ENCODE measurements at places on chromosomes 12 and 14.

- H3K27ac ChIP-seq: no peak overlapping the region
- no peak for DNase-seq
- H3K4me1 ChIP-seq: no peaks in the 10 kb centered on the region
- H3K36me3 ChIP-seq: peaks cover 1% of the 10 kb centered on the region
- H3K4me3 ChIP-seq: no peak overlapping the region
Measured at GRCh38 chr14:30869551-30870155, 4.7 kb upstream of the COCH start.

DNA sequence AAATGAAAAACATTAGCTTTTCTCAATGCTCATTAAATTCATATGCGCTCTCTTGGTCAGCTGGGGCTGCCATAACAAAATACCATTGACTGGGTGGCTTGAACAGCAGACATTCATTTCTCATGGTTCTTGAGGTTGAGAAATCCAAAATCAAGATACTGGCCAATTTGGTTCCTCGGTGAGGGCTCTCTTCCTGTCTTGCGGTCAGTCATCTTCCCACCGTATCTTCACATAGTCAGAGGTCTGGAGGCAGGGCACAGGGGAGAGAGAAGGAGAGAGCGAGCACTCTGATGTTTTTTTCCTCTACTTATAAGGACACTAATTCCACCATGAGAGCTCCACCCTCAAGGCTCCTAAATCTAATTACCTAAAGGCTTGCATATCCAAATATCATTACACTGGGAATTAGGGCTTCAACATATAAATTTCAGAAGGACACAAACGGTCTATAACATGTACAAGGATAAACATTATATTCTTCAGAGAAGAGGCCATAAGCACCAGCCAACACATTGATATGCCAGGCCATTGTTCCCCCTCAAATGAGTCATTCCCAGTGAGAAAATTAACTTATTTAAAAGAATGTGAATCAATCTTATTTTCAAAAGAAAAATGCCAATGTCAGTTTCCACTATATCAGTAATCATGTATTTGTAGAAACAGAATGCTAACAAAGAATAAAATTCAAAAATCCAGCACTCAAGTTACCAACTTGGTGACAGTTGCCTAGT is 152.2 kb downstream of the BTG1 start:
- H3K27me3 ChIP-seq: no peaks in the 10 kb centered on the region
- H3K36me3 ChIP-seq: peaks cover 2% of the 10 kb centered on the region
- H3K4me1 ChIP-seq: peaks cover 23% of the 10 kb centered on the region
- H3K27ac ChIP-seq: no peak overlapping the region
- H3K4me3 ChIP-seq: no peak overlapping the region

DNA sequence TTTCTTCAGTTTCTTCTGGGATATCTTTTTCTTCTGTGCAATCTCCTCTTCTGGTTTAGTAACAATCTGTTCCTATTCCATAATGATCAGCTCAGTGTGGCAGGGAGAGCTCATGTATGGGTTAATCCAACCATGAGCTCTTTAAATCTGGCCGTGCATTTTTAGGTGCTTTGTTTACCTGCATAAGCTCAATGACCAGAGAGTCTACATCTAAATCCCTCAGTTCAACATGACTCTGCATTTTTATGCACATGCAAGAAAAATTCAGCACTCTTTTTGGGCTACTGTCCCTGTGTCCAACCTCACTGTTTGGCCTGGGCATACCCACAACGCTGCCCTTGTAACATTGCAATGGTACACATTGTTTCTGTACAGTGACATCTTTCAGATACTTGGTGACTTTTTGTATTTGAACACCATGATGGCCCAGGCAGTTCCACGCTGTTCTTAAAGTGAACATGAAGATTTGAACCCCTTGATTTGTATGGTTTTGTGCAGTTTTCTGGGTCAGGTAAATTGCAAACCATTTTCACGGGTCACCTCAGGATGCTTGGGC is 243.3 kb upstream of the SRRM4 start:
- DNase-seq: no peak
- no peaks in the 10 kb centered on the region for H3K36me3 ChIP-seq
- H3K4me1 ChIP-seq: no peaks in the 10 kb centered on the region
- H3K27ac ChIP-seq: no peak overlapping the region

- H3K27ac ChIP-seq: no peak overlapping the region
- H3K36me3 ChIP-seq: peaks cover 24% of the 10 kb centered on the region
- no peak overlapping the region for H3K4me3 ChIP-seq
- no peak for DNase-seq
- no peaks in the 10 kb centered on the region for H3K4me1 ChIP-seq
Measured at GRCh38 chr14:93219103-93219726, 12.2 kb downstream of the UBR7 start.

DNA sequence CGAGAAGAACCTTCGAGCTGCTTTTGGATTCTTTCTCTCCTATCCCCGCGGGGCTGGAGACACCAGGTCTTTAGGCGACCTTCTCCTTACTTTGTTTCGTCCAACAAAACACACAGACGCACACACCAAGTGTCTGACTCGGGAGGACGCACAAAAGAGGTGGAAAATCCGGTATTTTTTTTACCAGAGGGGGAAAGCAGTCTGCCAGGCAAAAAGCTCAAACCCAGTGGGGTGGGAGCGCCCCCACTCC is 2.1 kb downstream of the SIX4 start:
- DNase-seq: no peak
- peak overlapping the region; percentile 92 for H3K27ac ChIP-seq
- H3K36me3 ChIP-seq: peaks cover 12% of the 10 kb centered on the region

DNA sequence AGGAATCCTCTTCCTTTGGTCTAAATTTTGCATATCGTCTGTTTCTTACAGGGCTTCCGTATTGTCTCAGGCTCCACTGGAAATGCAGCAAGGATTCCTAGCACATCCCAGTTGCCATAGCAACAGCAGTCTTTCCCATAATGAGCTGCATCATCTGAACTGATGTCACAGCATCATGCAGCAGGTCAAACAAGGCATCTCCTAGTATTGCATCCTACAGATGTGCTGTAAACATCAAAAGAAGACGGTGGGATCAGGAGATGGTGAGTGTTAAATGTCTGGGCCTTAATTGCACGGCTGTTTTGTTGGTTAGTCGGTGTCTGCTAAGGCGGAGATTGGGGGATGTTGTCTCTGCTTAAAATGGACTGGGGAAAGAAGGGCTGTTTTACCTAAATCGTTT is at the start of gene AKAP6:
Gene AKAP6 (plus strand): TSS at position 153 of the 400 bp plus-strand sequence. CDS start 104,196 bp downstream, outside the sequence.
- no peak within 1 kb of the TSS for H3K27ac ChIP-seq
- H3K4me3 ChIP-seq: no peak within 1 kb of the TSS
- no peaks in the 10 kb centered on the region for H3K36me3 ChIP-seq
- H3K27me3 ChIP-seq: no peaks in the 10 kb centered on the region

GRCh38 chr12:63348556-63348955 is 197.6 kb upstream of the AVPR1A start:
- DNase-seq: no peak
- H3K27me3 ChIP-seq: no peaks in the 10 kb centered on the region
- no peaks in the 10 kb centered on the region for H3K36me3 ChIP-seq
- no peak overlapping the region for H3K4me3 ChIP-seq

- no peak for DNase-seq
- H3K27ac ChIP-seq: no peak overlapping the region
- H3K4me3 ChIP-seq: no peak overlapping the region
Measured at GRCh38 chr12:25101092-25101445, 93.9 kb downstream of the DNAI7 start.

GRCh38 chr12:48077111-48077510 is 28.8 kb downstream of the SENP1 start:
- peaks cover 19% of the 10 kb centered on the region for H3K36me3 ChIP-seq
- no peaks in the 10 kb centered on the region for H3K27me3 ChIP-seq
- DNase-seq: no peak
- no peaks in the 10 kb centered on the region for H3K4me1 ChIP-seq

- no peaks in the 10 kb centered on the region for H3K36me3 ChIP-seq
- H3K4me1 ChIP-seq: peaks cover 64% of the 10 kb centered on the region
- no peak for DNase-seq
- H3K4me3 ChIP-seq: no peak overlapping the region
- H3K27me3 ChIP-seq: no peaks in the 10 kb centered on the region
- H3K27ac ChIP-seq: peak overlapping the region; percentile 80
Measured at GRCh38 chr12:122880155-122880667, 15.7 kb downstream of the VPS37B start.

DNA sequence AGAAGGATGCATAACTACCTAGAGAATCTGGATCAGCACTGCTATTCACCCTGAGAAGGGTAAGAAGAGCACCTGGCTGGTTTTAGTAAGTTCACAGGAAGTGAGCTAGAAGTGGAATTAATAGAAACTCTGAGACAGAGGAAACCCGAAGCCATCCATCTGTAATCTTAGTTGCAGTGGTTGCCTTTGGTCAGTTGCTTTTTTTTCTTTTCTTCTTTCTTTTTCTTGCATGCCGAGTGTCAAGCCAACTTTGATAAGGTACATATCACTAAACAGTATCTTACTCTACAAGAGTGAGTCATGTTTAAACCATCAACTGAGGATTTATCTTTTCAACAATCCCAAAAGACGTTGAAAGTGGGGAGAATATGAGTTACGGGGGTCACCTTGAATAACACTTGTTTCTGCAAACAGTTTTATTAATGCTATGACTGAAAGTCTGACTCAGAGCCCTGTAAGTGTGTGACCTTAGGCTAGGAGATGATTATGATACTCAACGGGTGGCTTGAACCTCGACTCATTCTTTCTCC is 26.7 kb downstream of the C12orf75 start:
- peak overlapping the region; percentile 27 for H3K27ac ChIP-seq
- H3K27me3 ChIP-seq: no peaks in the 10 kb centered on the region
- H3K36me3 ChIP-seq: peaks cover 18% of the 10 kb centered on the region
- H3K4me1 ChIP-seq: peaks cover 52% of the 10 kb centered on the region
- H3K4me3 ChIP-seq: no peak overlapping the region

- no peak overlapping the region for H3K4me3 ChIP-seq
- H3K4me1 ChIP-seq: no peaks in the 10 kb centered on the region
- H3K27ac ChIP-seq: no peak overlapping the region
- no peak for DNase-seq
- peaks cover 19% of the 10 kb centered on the region for H3K36me3 ChIP-seq
Measured at GRCh38 chr12:29455087-29455486, 42.4 kb downstream of the OVCH1 start.

Data from chondrocyte (in vitro differentiated cells).